ENCODE measurements at places on chromosomes 7 and 10.

- DNase-seq: no peak
Measured at GRCh38 chr7:30814700-30815387, 43.6 kb downstream of the MINDY4 start.

DNA sequence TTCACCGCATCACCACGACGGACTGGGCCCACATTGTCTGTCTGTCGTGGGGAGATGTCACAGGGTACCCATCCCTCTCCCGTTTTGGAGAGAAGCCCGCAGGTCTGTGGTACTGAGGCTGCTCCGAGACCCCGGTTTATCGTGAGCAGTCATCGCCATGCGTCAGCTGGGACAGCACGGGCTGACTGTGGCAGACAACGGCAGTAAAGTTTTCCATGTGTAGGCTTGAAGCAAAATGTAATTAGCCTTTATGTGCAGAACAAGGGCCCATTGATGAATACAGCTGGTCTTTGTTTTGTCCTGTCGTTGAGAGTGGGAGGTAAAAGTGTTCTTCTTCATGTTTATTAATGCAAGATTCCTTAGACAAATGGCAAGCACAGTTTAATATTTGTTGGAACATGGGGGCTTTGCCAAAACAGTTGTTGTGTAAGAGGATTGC is 167.4 kb upstream of the SH2B2 start:
- no peak for DNase-seq

GRCh38 chr10:33570495-33570894 is 236.0 kb upstream of the NRP1 start:
- peak; percentile 4 for DNase-seq

GRCh38 chr7:79781716-79782115 is 328.2 kb upstream of the MAGI2 start:
- DNase-seq: no peak

DNA sequence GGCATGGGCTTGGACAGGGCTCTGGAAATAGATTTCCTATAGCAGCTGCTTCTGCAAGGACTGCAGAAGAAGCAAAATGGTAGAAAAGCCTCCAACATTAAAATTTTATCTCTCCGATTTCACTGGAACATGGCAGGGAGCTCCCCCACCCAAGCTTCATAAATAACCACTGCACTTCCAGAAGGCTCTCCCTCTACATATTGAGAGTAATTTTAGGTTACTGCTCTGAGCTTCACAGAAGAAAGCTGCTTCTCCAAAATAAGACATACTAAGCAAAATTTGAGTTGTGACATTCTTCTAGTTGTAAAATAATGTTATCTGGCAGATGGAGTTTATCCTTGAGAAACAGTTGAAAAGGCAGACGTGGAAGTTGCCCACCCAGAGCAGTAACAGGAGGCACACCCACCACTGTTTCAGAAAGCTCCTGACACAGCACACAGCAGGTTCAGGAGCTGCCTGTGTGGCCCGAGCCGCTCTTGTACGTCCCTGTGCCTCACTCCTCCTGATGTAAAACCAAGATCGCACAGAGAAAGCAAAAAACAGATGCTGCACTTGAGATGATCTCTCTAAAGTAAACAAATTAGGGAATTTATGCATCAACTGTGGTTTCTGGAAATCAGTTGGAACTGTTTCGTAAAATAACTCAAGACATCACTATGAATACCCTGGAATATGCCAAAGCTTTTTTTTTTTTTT is 621.0 kb downstream of the PARD3 start:
- DNase-seq: no peak

DNA sequence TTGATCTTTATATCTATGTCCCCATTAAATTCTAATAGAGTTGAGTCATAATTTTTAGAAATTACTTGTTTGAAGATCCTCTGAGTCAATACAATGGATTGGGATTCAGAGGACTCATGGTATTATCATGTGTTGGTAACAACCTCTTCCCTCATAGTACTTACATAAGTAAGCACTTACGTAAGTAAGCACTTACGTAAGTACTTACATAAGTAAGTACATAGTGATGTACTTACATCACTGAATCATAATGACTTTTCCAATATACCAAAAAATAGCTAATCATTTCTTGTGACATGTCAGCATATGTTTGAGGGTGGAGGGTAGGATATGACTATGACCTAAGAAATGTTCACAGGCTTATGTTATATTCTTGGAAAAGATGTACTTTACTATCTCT is 740.5 kb downstream of the SORCS1 start:
- no peak for DNase-seq

GRCh38 chr7:136857573-136857972 is 10.9 kb upstream of the CHRM2 start:
- peak; percentile 12 for DNase-seq

DNA sequence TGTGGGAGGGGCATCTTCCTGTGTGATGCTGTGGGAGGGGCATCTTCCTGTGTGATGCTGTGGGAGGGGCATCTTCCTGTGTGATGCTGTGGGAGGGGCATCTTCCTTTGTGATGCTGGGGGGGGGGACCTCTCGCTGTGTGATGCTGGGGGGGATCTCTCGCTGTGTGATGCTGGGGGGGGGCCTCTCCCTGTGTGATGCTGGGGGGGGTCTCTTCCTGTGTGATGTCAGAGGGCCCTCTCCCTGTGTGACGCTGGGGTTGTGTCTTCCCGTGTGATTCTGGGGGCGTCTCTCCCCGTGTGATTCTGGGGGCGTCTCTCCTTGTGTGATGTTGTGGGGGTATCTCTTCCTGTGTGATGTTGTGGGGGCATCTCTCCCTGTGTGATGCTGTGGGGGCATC is 27.9 kb upstream of the DPYSL4 start:
- no peak for DNase-seq

DNA sequence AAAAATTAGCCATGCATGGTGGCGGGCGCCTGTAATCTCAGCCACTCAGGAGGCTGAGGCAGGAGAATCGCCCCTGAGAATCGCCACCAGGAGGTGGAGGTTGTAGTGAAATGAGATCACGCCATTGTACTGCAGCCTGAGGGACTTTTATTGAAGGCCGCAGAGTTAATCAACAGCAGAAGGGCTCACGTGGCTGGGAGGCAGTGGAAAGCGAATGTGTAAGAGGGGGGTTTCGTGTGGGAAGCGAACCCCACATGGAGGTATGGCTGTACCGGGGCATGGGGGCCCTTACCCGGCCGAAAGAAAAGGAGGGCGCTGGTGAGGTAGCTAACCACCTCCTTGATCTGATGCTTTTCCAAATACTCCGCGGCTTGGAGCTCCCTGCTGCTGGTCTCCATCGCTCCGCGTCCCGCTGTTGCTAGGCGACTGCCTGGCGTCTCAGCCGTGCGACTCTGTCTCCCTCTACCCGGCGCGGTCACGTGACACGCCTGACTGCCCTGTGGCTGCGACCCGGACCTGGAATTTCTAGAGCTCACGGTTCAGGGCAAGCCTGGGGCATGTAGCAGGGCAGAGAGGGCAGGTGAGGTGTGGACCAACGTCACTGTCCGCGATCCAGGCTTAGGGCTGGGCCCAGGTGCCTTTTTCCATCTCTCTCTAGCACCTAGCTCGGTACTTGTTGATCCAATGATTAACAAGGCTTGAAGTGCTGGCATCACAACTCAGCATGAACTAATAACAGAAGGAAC is at the start of gene EFCAB10:
Gene EFCAB10 (minus strand): TSS at position 428 of the 746 bp plus-strand sequence. CDS start 30 bp downstream, at position 398.
- DNase-seq: no peak

DNA sequence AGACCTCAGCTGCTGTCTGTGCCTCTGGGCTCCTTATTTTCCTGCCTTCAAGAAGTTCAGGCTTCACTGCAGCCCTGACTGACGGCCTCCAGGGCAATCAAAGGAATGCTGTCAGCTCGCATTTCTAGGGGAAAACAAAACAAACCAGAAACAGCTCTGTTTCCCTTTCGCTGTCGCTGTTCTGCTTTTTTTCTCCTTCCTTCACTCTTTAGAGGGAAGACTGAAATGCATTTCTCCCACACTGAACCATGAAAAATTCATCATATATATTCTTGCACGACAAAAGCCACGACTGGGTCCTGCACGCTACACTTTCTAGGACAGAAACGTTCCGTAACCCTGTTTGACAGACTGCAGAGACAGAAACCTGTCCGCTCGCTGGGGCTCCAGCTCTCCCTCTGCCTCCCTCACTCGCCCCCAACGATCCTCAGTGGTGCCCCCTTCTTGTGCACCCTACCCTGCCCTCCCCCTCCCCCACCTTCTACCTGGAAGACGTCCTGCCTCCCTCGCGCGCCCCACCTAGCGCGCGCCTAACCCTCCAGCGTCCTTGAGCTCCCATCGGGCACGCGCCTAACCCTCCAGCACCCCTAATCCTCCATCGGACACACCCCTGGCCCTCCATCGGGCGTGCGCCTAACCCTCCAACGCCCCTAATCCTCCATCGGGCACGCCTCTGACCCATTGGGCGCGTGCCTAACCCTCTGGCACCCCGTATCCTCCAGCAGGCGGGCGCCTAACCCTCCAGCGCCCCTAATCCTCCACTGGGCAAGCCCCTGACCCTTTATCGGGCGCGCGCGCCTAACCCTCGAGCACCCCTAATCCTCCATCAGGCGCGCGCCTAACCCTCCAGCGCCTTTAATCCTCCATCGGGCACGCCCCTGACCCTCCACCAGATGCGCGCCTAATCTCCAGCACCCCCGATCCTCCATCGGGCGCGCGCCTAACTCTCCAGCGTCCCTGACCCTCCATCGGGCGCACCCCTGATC is 37.1 kb downstream of the SVOPL start:
- DNase-seq: no peak

GRCh38 chr10:111724121-111724520 is 459.4 kb downstream of the GPAM start:
- DNase-seq: no peak

- peak; percentile 7 for DNase-seq
Measured at GRCh38 chr7:83365746-83366145, 203.1 kb upstream of the PCLO start.

- no peak for DNase-seq
Measured at GRCh38 chr7:133354546-133355324, 101.9 kb downstream of the EXOC4 start.

DNA sequence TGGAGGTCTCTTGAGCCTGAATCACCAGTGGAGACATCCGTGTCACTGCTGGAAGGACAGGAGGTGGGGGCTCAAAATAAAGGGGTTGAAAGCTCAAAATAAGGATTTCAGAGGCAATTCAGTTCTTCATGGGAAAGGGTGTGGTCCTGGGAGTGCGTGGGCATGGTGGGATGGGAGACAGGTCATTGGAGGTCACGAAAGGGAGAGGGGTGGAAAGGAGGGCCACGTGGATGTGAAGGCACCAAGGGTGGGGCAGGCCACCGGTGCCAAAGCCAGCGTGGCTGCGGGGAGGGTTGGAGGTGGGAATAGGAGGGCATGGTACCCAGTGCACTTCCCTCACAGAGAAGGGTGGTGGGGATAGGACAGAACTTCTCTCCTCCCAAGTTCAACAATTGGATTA is 59.7 kb downstream of the HTR5A start:
- DNase-seq: no peak

DNA sequence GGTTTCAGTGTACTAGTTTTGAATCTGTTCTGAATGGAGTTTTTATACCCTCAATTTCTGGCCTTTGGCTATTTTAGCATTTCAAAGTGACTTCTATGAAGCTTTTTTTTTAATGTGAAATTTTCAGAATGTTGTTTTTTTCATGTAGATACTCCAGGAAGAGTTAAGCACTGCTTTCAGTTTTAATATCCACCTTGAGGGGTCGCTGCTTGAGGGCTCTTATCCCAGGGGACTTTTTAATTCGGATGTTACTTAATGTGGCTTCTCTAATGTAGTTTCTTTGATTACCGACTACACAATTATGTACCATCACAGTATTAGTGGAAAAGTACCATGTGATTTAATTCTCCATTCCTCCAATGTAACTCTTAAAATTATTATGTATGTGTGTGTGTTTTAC is 5.2 kb downstream of the IFIT5 start:
- no peak for DNase-seq

GRCh38 chr7:148834605-148835004 is 49.5 kb downstream of the EZH2 start:
- no peak for DNase-seq

GRCh38 chr10:114060456-114060855 is 16.8 kb downstream of the ADRB1 start:
- DNase-seq: peak; percentile 83

GRCh38 chr7:56175771-56176170 is 59.6 kb upstream of the NUPR2 start:
- no peak for DNase-seq

DNA sequence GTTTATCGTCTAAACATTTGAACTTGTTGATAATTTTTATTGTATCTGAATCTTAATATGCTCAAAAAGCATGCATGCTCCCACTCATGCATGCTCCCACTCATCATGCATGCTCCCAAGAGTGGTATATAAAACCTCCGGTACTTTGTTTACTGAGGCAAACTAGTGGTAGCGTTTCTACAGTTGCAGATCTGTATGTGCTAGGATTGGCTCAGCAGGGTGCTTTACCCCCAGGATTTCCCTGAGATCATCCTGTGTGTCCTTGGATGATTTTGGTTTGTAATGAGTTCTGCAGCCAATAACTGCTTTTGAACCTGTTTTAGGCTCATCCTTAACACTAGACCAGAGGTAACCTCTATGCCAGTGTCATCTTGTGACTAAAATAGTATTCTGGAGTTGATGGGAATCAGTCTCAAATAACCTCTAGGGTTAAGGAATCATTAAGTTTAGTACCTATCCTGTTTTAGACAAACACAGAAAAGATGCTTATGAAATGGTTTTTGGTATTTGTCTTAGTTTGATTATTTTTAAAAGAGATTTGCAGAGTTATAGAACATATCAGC is 40.4 kb downstream of the PHTF2 start:
- no peak for DNase-seq

- DNase-seq: no peak
Measured at GRCh38 chr10:63204667-63205391, 71.7 kb downstream of the NRBF2 start.

DNA sequence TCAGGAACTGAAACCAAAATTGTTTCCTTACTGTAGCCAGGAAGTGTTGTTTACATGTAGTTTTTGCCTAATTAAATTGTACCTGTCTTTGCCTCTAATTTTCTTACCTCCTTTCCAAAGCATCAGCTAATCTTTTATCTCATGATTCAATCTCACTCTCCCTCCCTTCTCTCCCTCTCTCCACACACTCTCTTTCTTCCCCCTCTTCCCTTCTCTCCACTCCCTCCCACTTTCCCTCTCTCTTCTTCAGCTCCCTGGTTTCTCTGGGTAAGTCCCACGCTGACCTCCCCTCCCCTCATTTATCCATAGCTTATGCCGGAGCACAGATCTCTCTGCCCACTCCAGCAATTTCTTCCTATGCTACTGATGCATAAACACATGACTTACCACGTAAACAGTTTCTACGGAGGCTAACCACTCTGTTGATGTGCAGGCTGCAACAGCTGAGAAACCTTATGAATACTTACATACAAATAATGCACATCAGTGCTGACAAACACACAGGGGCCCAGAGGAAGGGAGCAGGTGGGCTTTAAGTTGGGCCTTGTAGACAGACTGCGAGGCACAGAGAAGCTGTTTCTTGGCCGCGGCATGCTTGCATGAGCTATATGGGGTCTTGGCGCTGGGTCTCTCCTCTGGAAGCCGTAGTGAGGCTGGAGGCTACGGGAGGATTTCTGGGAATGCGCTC is 174.4 kb upstream of the PLXNA4 start:
- no peak for DNase-seq

GRCh38 chr10:43135656-43136055 is 2.6 kb upstream of the CSGALNACT2 start:
- no peak for DNase-seq

GRCh38 chr7:133477791-133478190 is 224.9 kb downstream of the EXOC4 start:
- no peak for DNase-seq

- no peak for DNase-seq
Measured at GRCh38 chr10:7230951-7231350, 179.9 kb downstream of the SFMBT2 start.

Measured in AML-193 (cell line).